ENCODE measurements at places on chromosomes 4 and X. TPM values are rescaled to one million over a fixed set of nuclear protein-coding genes. Genes with fewer than 3 reads are reported as not detected.
A peak's percentile ranks its signal among the peaks of the same experiment; 100 is the strongest.

GRCh38 chr4:168095776-168096406, 3.6 kb downstream of the ANXA10 start:
- no peak for DNase-seq
- no peak overlapping the region for H3K27ac ChIP-seq
- H3K36me3 ChIP-seq, result no peaks in the 10 kb centered on the region
- no peak overlapping the region for H3K4me3 ChIP-seq
- H3K27me3 ChIP-seq, result no peaks in the 10 kb centered on the region

DNA sequence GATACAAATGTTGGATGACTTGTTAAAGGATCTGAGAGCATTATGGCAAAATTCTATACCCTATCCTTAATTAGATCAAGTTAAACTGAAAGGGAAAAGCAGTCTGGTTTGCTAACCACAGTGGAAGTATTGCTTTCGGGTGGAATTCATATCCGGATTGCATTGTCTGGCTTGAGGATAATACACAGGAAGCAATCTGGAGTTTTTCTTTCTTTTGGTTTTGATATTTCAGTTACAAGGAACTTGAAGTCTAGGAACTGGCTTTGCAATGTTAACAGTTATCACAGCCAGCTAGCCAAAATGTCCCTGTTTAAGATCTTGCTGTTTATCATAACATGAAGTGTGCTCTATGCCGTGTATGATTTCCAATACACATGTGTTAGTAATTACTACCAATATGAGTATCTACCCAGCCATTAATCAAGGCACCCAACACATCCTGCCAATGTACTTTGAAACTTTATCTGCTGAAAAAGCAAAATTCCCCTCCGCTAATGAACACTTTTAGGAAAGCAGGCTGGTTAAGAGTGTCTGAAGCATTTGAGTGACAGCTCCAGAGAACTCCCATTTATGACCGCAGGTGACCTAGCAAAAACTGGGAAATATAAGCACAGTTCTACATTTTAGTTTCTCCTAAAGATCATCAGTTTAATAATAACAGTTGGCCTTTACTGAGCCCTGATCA, 146.4 kb downstream of the PALLD start:
- H3K4me3 ChIP-seq, result no peak overlapping the region
- peak overlapping the region; percentile 70 for H3K27ac ChIP-seq
- DNase-seq, result no peak
- peaks cover 30% of the 10 kb centered on the region for H3K4me1 ChIP-seq

DNA sequence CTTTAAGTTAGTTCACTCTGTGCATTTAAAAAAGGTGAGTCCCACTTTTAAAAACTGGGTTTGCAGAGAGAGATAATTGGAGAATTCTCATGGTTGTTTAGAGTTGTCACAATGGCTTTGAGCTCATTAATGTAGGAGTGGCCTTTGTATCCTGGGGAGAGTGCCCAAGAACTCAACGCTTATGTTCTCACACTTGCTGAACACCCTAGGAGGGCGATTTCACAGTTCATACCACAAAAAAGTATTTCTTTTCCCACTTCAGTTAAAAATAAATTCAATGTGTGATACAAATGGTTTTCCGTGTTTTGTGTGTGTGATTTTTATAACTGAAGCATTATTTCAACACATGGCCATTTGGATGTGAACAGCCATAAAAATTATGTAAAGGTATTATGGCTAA, 8.4 kb downstream of the EMCN start:
- no peaks in the 10 kb centered on the region for H3K4me1 ChIP-seq
- no peaks in the 10 kb centered on the region for H3K27me3 ChIP-seq
- no peak overlapping the region for H3K27ac ChIP-seq
- no peaks in the 10 kb centered on the region for H3K36me3 ChIP-seq
- no peak for DNase-seq

DNA sequence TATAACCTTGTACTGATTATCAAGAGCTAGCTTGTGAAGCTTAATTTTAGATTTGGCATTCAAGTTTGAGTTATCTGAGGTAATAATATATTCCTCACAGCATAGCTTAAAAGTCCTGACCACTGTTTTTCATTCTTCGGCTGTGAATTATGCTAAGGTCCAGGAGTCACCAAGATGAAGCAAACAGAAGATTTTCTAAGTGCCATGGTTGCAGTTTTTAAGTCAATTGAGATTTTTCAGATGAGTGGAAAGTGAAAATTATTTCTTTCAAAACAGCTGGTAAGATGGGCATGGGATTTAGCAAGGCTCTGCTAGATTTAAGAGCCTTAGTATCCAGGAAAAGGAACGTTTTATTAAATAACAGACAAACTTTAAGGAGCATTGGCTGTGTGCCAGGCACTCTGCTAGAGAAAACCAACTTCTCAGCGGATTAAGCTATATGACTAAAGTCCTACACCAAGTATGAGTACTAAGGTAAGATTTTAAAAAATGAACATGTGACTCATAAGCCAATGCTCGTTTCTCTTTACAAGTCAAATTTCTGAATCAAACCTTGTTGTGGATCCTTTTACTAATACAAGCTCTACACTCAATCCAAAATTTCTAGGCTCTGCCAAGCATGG, 149.9 kb upstream of the IL15 start:
- H3K36me3 ChIP-seq, result no peaks in the 10 kb centered on the region
- H3K27me3 ChIP-seq, result no peaks in the 10 kb centered on the region
- no peak overlapping the region for H3K27ac ChIP-seq

- H3K4me3 ChIP-seq, result no peak overlapping the region
- H3K36me3 ChIP-seq, result no peaks in the 10 kb centered on the region
- DNase-seq, result no peak
- peaks cover 2% of the 10 kb centered on the region for H3K4me1 ChIP-seq
These were observed 7.0 kb downstream of the SMIM14 start for GRCh38 chr4:39631700-39632079.

DNA sequence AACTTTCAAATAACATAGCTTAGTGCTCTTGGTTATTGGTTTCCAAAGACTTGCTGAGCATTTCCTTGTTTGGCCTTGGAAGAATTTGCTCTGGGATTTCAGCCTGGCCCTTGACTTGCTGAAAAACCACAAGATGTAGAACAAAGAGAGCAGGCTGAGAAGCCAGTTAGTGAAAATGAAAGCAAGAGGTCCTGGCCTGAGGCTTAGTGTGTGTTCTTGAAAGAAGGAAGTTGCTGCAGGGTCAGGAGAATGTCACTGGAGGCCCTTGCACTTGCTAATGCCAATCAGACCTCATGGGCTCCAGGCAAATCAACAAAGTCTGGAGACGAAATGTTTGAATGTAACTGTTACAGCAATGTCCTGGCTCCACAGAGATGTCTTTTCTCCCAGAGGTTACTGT, 79.4 kb downstream of the SYNPO2 start:
- H3K4me1 ChIP-seq, result peaks cover 29% of the 10 kb centered on the region
- peak overlapping the region; percentile 84 for H3K27ac ChIP-seq
- H3K36me3 ChIP-seq, result no peaks in the 10 kb centered on the region

DNA sequence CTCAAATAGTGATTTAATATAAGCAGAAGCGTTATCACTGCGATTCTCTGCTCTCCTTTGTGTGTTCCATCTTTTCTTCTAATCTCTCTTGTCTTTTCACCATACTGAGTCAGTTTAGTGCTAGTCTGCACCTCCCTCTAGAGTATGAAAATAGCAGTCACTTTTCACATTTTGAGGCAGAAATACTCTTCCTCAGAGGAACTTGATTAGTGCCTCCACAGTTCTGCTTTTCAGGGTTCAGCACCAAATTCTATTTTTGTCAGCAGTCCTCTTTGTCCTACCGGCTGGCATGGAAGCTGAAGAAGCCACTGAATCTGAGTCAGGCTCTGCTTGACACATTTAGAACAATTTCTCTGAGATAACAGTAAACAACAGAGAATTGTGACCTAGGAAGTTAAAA, 49.7 kb upstream of the ANKRD17 start:
- peak; percentile 55 for DNase-seq
- no peaks in the 10 kb centered on the region for H3K27me3 ChIP-seq
- H3K27ac ChIP-seq, result no peak overlapping the region
- H3K36me3 ChIP-seq, result no peaks in the 10 kb centered on the region
- H3K4me3 ChIP-seq, result no peak overlapping the region

GRCh38 chrX:2647627-2648026, 43.5 kb upstream of the CD99 start:
- no peak overlapping the region for H3K27ac ChIP-seq
- no peaks in the 10 kb centered on the region for H3K27me3 ChIP-seq
- H3K4me1 ChIP-seq, result no peaks in the 10 kb centered on the region

DNA sequence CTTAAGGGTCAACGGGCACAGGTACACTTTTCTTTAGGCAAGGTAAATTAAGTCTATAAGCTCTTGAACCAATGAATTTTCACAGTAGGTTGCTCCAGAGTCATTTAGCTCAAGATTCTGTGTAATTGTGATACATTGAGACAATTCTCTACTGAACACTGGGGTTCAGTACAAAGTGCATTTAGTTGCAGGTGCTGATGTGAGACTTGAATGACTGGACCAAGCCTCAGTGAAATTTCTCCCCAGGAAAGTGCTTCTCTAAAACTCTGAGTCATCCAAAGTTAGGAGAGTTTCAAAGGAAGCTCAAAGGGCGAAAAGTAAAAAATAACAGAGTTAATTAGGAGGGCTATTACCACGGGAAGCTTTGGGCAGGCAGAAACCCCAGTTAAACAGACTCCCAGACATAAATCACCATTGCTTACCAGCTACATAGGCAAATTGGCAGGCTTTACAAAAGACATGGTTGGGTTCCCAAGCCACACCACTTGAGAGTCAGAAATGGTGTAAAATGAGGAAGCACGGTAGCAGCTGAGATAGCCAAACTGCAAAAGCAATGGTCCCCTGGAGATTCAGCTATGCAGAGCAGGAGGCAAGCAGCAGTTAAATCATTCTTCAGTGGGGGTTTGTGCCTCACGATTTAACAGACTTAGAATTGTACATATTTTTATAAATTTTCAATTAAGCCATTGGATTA, 202.6 kb downstream of the PCDH19 start:
- H3K4me3 ChIP-seq, result no peak overlapping the region
- no peaks in the 10 kb centered on the region for H3K27me3 ChIP-seq
- no peak overlapping the region for H3K27ac ChIP-seq
- DNase-seq, result no peak
- no peaks in the 10 kb centered on the region for H3K36me3 ChIP-seq

DNA sequence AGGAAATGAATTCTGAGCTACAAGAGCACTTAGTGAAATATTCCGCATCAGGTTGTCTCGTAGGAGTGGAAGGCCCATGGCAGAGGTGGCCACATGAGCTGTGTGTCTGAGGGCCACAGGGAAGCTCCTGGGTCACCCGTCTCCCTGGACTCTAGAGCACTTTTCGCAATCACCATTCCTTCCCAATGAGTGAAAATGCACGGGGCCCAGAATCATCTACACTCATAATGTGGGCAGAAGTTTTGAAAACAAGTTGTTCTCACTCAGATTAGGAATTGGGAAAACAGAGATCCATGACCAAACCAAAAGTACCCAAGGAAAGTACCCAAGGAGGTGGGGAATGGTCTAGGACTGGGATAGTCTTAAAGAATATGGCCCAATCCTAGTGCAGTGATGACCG, 94.4 kb downstream of the SCD5 start:
- H3K27ac ChIP-seq, result no peak overlapping the region
- no peaks in the 10 kb centered on the region for H3K36me3 ChIP-seq
- H3K4me1 ChIP-seq, result no peaks in the 10 kb centered on the region
- H3K27me3 ChIP-seq, result no peaks in the 10 kb centered on the region
- no peak overlapping the region for H3K4me3 ChIP-seq

DNA sequence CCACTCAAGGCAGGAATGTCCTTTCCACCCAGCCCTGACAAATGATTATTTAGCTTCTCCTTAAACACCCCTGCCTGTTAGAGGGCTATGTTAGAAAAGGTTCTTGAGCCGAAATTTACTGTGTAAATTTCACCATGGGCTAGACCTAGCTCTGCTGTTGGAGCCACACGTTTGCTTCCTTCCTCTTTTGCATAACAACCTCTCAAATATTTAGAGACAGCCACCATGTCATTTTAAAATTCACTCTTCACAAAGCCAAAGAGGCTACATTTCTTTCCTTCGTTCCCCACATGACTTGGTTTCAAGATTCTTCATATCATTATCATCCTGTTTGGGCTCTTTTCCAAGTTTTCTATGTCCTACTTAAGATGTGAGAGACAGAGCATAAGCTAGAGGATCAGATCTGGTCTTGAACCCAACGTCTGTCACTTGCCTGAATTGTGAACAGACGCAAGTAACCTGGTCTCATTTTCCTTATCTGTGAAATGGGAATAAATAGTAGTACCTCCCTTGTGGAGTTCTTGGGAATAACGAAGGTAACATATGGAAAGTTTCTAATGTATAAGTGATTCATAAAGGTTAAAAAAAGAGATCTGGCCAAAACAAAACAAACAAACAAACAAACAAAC, 6.7 kb downstream of the DOCK11 start:
- H3K36me3 ChIP-seq, result no peaks in the 10 kb centered on the region
- no peak overlapping the region for H3K4me3 ChIP-seq
- DNase-seq, result no peak
- no peak overlapping the region for H3K27ac ChIP-seq
- no peaks in the 10 kb centered on the region for H3K27me3 ChIP-seq
- peaks cover 13% of the 10 kb centered on the region for H3K4me1 ChIP-seq

- H3K4me1 ChIP-seq, result no peaks in the 10 kb centered on the region
- H3K36me3 ChIP-seq, result no peaks in the 10 kb centered on the region
- no peak for DNase-seq
- no peak overlapping the region for H3K4me3 ChIP-seq
- H3K27me3 ChIP-seq, result no peaks in the 10 kb centered on the region
These were observed 113.8 kb upstream of the PUDP start for GRCh38 chrX:7261672-7262332.

DNA sequence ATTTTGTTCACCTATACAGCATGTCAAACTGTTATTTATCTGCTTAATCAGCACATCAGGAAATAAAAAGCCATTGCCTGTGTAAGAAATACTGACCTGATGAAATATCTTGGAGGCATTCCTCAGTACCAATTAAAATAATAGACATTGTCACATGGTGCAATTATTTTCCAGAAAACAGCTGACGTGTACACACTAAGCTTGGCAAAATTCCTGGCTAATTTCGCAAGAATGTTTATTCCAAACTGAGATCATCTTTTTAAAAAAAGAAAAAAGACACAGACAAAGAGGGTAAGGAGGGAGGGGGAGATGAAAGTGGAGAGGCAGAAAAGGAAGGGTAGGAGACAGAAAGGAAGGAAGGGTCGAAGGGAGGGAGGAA, 61.9 kb upstream of the NFKB1 start:
- H3K36me3 ChIP-seq, result no peaks in the 10 kb centered on the region
- peaks cover 10% of the 10 kb centered on the region for H3K4me1 ChIP-seq
- no peak overlapping the region for H3K27ac ChIP-seq
- no peaks in the 10 kb centered on the region for H3K27me3 ChIP-seq
- no peak overlapping the region for H3K4me3 ChIP-seq

TREX2 gene
- total RNA-seq, result 0.36 TPM

TCP11X2 gene
- 0.24 TPM for total RNA-seq

SPRY1 gene
- total RNA-seq, result 32.4 TPM

ANKRD37 gene
- total RNA-seq, result 27.8 TPM

CITED1 gene
- 2.2 TPM for total RNA-seq

CLTRN gene
- total RNA-seq, result 0.32 TPM

YY2 gene
- 0.63 TPM for total RNA-seq

CFAP299 gene
- total RNA-seq, result 2.0 TPM

TEX13C gene
- total RNA-seq, result not detected

All from cardiac muscle cell (in vitro differentiated cells and primary cell).